ENCODE measurements at places on chromosomes 1 and 21.

DNA sequence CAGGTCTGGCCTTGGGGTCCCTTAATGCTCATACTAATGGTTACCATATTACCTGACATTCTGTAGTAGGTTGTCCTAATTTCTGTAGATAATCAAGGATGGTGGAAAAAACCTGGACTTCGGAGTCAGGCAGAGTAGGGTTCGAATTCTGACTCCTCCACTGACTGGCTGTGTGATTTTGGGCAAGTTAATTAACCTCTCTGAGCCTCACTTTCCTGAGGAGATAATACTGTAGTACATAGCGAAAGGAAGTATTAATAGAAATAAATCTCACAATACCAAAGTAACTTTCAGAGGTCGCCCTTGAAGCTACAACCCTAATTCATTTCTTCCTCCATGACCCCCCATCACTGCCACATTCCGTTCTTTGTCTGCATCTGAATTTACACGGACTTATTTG is 72.9 kb downstream of the KCNN3 start:
- no peak for DNase-seq

DNA sequence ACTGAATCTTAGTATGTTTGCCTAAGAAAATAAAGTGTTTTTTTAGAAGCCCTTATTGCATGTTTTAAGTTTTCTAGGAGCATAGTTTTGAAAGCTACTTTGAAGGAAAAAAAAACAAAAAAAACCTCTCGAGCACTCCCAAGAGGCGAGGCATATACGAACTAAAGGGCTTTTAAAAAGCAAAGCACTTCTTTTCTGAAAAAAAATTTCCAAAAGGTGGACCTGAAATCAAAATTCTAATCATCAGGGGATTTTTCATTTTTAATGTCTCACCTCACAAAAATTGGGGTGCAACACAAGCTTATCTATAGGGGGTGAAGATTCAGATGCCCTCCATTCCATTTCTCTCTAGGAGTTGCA is 594 bp downstream of the GLMN start:
- no peak for DNase-seq

- DNase-seq = no peak
Observed at GRCh38 chr21:46597031-46597430, 7.9 kb downstream of the S100B start.

GRCh38 chr21:43853851-43854772 is 10.9 kb upstream of the AGPAT3 start:
- DNase-seq = no peak

- no peak for DNase-seq
Observed at GRCh38 chr1:170239445-170239844, 93.7 kb downstream of the NTMT2 start.

- DNase-seq = no peak
Observed at GRCh38 chr1:93617670-93618499, 63.8 kb downstream of the BCAR3 start.

- DNase-seq = no peak
Observed at GRCh38 chr21:15132781-15133180, 68.0 kb upstream of the NRIP1 start.

- DNase-seq = no peak
Observed at GRCh38 chr1:201648907-201649721, 110.2 kb downstream of the NAV1 start.

DNA sequence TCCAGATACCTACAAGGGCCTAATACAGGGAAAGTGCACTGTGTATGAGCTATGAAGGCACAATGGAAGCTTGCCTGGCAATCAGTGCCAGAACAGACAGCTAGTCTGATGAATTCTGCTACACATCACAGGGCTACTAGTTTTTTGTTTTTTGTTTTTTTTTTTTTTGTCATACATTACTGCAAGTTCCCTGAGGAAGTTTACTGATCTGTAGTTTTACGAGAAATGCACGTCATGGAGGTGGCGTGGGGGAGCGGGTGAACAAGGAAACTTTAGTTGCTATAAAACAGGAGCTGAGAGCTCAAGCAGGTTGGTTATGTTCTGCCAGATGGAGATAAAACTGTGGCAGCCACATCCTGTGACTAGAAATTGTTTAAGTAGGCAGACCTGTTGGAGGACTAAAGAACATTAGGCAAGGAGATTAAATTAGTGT is 17.7 kb downstream of the PTPRC start:
- peak; percentile 78 for DNase-seq

- DNase-seq = no peak
Observed at GRCh38 chr1:201769072-201769471, 59.9 kb upstream of the IPO9 start.

DNA sequence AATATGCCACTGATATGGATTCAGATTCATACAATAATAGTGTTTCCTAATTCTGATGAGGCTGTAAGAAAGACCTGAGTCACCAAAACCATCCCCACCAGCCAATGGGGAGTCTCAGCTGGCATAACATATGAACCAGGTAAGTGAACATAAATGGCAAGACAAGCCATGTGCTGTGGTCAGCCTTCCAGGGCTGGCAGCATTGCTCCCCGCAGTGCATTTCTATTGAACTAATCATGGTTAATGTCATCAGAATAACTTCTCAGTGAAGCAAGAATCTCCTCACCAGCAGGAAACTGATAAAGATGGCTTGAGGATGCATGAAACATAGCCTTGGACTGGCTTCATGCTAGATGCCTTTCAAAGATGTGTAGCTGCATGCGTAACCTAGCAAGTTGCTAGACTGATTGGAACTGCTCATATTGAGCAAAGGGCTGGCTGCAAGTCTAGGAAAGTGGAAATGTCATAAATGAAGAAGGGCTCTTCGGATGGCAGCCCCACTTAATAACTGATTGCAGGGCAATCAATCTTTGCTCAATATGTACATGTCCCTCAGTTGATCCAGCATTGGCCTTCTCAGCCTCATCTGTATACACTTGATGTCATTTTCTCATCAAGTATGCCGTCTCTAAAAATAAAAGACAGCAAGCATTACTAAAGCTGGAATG is 88.0 kb downstream of the NTNG1 start:
- no peak for DNase-seq

GRCh38 chr1:100347009-100347966 is 5.0 kb upstream of the CDC14A start:
- DNase-seq = no peak

DNA sequence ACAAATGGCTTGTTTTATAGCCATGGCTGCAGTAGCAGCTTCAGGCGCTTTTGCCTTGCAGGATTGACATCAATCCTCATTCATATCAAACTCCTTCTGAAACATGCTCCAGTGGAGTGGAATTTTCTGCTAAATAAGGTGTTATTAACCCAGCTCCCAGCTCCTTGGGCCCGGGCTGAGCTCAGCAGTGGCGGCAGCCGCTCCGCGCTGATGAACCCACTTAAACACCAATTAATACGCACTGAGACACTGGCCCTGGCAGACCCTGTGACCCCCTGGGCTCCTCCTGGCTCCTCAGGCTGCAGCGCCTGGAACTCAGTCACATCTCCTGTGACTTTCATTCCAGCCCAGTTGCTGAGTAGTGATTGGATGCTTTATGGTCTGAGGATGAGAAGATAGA is 137.4 kb upstream of the GRIK3 start:
- DNase-seq = no peak

GRCh38 chr1:215987092-215987875 is 420.2 kb downstream of the KCTD3 start:
- DNase-seq = no peak

DNA sequence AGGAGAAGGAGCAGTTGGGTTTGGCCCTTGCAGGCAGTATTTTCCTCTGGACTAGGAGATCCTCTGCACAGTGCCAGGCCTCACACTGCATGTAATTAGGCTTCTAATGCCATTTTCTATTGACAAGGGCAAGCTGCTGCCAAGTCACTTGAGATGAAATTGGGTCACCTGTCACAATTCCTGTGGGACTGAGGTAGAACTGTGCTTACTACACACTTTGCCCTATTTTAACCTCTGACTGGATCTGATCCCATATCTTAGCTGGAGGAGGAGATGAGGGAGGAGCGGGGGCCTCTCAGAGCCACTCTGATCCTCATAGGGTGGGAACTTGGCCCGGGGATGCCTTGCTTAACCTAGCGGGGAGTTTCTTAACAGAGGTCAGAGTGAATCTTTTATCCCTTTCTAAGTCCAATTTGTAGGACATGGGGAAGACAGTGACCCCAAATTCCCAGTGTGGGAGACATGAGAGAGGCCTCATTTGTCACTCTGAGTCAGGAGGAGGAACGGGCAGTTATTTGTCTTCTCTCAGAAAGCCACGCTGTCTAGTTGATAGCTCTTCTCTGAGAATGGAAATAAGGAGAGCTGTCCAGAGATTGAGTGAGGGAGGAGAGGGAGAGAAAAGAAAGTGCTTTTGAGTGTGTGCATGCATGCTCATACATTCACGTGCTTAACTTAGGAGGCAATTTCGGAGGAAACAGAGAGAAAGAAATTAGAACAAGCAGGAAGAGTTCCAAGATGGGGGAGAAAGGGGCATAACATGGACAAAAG is 121.3 kb downstream of the CACNA1E start:
- DNase-seq = no peak

GRCh38 chr21:22311741-22312462 is 1313.7 kb downstream of the NCAM2 start:
- no peak for DNase-seq

DNA sequence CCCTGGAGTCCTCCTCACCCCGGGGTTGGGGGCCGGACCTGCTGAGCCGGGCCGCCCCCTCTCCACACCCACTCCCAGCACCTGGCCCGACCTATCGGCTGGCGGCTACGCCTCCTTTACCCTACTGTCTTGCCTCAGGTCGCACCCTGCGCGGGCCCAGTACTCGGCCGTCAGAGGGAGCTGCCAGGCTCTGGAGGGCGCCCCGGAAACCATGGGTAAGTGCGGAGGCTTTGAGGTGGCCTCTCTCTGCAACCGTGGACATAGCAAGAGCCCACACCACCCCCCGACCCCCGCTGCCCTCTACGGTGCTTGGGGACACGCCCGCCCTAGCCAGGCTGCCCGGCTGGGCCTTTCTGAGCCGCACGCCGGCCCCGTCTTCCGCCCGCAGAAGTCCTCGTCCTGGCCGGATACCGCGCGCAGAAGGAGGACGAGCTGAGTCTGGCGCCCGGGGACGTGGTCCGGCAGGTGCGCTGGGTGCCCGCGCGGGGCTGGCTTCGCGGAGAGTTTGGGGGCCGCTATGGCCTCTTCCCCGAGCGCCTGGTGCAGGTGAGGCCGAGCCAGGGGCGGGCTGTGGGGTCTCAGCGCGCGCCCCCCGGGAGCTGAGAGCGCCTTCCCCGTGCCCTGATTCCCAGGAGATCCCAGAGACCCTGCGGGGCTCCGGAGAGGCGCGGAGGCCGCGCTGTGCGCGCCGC is at the start of gene SH3D21:
TSS of gene SH3D21 (plus strand) at position 159 of the 692 bp plus-strand sequence. CDS start at position 212, 53 bp downstream.
- no peak for DNase-seq

DNA sequence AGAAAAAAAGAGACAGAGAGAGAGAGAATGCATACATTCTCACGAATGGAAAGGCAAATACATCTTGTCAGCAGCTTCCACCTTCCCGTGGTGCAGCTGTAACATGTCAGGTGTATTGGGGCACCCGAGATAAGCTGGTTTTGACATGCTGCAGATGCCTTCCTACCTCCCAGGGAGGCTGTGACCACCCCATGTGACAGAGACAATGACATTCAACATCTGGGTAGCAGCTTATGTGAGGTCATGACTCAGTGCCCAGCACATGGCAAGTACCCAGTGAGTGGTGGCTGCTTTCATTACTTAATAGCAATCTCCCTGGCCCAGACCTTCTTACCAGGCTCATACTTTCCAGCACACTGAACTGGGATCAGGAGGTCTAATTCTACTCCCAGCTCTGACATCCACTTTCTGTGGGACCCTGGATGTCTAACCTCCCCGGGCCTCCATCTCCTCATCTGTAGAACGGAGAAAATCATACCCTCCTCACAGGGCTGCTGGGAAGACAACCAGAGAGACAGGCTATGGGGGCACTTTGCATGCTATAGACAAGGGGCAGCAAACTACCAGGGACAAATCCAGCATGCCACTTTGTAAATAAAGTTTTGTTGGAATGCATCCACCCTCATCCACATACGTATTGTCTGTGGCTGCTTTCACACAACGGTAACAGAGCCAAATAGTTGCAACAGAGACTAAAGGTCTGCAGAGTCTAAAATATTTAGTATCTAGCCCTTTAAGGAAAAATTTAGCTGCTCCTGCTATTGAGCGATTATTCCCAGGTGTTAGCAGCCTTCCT is 38.5 kb upstream of the ZBTB40 start:
- no peak for DNase-seq

- DNase-seq = no peak
Observed at GRCh38 chr1:100580446-100580845, 42.5 kb downstream of the GPR88 start.

GRCh38 chr1:107496002-107496401 is 355.2 kb downstream of the NTNG1 start:
- no peak for DNase-seq

DNA sequence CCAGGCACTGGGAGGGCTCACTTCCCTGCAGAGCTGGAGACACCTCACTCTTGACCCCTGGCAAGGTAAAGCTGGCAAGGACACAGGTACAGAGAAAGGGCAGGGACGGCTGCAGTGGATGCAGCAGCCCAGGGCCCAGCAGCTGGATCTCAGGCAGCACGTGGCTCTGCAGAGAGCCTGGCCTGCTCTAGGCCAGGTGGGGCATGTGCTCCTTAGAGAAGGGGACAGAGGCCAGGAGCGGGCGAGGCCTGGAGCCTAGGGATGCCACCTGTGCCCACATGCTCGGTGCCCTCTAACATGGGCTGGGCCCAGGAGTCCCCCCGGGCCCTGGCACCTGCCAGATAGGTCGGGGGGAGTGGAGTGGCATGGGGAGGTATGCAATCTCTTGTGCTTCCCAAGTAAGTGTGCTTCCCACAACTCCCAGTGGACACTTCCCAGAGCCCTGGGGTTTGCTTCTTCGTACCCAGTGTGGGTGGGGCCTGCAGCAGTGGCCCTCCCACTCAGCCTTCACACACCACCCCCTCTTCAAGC is 30.0 kb downstream of the WNT3A start:
- no peak for DNase-seq

GRCh38 chr1:94608142-94608851 is 66.7 kb upstream of the F3 start:
- no peak for DNase-seq

DNA sequence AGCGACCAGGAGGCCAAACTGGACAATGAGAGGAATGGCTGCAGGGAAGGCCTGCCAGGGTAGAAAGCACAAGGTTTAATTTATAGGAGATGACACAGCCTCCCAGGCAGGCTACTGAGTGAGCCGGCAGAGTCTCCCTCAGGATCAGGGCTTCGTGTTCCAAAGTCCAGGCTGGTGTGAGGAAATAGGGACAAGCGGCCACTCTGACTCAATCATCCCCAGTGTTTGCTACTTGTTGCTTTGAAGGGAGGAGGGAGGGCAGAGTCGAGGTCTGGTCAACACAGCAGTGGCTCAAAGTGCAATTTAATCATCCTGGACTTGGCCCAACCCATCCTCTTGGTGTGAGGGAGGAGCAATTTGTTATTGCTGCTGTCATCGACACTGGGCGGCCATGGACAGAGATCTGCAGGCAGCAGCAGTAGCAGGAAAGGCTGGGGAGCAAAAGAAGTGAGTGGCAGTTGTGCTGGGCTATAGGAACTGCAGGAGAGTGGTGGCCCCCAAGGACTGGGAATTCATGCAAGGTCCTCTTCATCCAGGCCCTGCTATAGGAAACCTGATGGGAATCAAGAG is 27.5 kb downstream of the TBX15 start:
- DNase-seq = no peak

- peak; percentile 13 for DNase-seq
Observed at GRCh38 chr1:241675983-241676382, 23.9 kb downstream of the WDR64 start.

- DNase-seq = no peak
Observed at GRCh38 chr1:36735939-36736730, 253.4 kb upstream of the CSF3R start.
